NCI-H1417 treated with DMSO at 0.1 percent for 48 hours (cell line): ENCODE measurements at places on chromosomes 13 and 19.

DNA sequence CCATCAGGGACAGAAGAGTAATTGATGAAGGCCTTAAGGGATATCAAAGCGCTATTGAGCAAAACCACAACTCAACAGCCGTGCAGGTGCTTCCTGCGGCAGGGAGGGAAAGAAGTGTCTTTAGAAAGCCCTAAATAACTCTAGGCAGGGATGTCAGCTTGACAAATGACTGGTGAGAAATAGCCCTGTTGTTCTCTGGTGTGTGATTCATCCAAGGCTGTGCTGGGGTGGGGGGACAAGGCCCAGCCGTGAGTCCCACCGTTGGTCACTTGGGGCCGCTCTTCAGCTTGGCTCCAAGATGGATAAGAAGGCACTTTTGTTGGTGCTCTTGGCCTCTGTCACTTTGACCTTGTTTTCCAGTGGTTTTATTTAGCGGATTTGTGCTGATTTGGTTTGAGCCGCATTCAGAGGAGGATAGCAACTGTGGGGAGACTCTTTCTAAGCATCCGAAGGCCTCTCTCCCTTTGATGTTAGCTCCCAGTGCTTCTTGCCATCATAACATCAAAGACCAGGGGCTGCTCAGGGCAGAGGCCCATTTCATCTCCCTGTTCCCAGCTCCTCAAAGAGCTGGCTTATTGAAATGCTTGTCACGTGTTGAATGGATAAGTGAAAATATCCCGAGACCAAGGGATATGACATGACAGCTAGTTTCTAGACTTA is 130.3 kb upstream of the SERP2 start:
- DNase-seq, result no peak

GRCh38 chr19:7926727-7927604 is 1.0 kb upstream of the CTXN1 start:
- no peak for DNase-seq

GRCh38 chr19:3397266-3398022 is 31.1 kb downstream of the NFIC start:
- DNase-seq, result no peak

DNA sequence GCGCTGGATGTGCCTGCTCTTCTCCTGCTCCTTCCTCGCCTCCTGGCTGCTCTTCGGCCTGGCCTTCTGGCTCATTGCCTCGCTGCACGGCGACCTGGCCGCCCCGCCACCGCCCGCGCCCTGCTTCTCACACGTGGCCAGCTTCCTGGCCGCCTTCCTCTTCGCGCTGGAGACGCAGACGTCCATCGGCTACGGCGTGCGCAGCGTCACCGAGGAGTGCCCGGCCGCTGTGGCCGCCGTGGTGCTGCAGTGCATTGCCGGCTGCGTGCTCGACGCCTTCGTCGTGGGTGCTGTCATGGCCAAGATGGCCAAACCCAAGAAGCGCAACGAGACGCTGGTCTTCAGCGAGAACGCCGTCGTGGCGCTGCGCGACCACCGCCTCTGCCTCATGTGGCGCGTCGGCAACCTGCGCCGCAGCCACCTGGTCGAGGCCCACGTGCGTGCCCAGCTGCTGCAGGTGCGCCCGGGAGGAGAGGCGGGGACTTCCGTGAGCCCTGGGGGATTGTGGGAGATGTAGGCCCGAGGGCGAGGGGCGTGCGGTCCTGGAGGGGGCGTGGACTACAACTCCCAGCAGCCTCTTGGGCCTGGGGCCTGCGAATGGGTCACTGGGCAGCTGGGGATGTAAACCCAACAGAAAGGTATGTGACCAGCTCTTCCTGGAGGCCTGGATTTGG is 6.7 kb downstream of the KCNJ14 start:
- no peak for DNase-seq

- no peak for DNase-seq
These were observed 6.2 kb downstream of the CARD8 start for GRCh38 chr19:48249502-48250014.

- DNase-seq, result no peak
These were observed 131.9 kb upstream of the IRS2 start for GRCh38 chr13:109918179-109918711.

DNA sequence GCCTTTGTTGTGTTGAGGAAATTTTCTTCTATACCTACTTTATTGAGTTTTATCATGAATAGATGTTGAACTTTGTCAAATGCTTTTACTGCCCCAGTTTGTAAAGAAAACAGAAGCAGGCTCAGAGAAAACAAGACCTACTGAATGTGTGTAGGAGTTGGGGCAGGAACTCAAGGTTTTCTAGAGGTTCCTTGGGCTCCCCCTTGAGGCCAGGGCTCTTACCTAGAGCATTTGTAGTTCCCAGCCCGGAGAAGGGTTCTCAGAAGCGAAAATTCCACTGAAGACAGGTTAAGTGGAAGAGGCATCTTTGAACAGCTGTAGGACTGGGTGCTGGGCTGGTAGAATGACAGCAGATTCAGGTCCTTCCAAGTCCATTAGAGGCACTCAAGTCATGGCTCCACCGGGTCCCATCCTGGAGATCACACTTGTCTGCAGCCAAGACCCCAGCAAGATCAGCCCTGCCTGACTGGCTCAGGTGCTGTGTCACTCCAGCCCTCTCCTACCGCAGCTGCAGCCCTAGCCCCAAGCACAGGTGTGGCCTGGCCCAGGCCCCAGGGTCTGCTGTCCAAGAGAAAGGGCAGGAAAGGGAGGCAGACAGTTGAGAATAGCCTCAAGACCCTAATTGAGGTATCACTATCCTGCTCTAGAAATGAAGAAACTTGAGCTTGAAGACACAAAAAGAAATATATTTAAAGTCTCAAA is 425.5 kb downstream of the PCDH20 start:
- DNase-seq, result no peak

DNA sequence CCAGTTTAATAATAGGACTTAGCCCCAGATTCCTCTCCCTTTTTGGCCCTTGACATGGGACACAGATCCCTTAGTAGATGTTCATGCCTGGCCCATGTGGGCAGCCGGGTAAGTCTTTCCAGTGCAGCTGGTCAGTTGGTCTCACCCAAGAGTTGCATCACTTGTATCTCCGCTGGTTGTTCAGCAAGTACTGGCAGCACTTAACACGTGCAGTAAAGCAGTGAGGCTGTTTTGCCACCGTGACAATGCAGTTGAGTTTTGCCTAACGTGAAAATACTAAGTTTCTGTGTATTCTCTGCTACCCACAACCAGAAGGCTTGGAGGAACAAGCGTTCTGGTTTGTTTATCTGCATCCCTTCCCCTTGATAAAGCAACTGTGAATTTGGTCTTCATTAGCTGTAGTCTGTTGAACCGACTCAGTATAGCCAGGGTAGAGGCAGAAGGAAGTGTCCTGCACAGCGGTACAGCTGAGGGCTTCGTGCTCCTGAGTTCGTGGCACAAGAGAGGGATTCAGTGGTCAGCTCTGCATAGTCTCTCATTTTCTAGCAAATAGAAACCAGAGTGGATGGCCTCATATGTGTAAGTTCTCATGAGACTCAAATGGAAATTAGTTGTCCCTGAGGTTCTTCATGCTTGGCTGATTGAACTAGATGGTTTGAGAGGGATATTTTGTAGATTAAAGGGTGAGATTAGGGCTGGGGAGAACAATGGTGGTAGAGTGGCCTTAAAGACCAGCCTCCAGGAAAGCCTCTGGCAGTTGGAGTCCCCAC is 50.3 kb downstream of the ARHGEF7 start:
- DNase-seq, result no peak

DNA sequence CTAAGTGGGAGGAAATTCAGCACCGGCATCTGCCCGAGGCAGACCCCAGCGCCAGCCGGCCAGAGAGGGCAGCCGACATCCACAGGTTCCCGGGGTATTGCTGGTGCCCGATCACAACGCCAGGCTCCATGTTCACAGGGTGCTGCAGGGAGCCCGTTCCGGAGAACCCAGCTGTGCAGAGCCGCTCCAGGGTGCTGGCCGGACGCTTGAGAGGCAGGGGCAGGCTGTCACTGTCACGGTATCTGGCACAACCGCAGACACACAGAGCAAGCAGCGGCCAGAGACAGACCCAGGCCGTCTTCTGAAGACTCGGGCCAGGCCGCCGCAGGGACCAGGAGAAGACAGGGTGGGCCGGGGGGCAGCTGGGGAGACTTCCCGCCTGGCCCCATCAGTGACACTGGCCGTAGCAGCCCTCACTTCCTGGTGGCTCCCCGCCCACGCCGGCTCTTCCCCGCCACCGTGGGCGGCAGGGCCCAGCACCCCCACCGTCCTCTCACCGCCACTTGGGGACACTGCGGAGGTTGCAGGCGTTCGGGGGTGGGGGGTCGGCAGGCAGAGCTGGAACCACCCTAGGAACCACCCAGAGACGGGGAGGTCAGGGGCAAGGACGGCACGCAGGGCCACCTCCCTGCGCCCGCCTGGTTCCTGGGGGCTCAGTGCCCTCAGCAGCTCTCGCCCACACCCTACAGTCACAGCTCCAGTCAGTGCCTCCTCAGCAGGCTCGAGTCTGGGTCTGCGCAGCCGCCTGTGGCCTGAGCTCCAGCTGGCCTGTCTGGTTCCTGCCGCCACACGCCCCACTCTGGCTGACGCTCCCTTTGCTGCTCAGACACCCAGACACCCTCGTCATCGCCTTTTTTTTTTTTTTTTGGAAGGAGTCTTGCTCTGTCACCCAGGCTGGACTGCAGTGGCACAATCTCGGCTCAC is 3.8 kb downstream of the RNF126 start:
- DNase-seq, result no peak

GRCh38 chr13:79874396-79875360 is 393.7 kb downstream of the NDFIP2 start:
- no peak for DNase-seq

DNA sequence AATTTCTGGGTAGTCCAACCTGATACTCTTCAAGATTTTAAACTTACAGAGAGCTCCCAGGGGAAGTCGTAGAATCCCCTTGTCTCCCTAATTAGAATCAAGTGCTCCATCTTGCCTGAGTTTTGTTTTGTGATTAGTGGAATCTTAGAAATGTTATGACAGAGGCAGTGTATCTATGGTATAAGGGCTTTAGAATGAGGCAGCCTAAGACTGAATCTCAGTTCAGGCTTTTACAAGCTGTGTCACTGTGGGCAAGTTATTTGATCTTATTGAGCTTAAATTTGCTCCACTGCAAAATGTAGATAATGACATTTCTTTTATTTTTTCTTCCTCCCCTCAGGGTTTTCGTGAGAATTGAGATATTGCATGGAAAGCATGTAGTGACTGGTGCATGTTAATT is 215.5 kb downstream of the POSTN start:
- no peak for DNase-seq

- DNase-seq, result no peak
These were observed 3.3 kb upstream of the CEACAM7 start for GRCh38 chr19:41691268-41691970.

DNA sequence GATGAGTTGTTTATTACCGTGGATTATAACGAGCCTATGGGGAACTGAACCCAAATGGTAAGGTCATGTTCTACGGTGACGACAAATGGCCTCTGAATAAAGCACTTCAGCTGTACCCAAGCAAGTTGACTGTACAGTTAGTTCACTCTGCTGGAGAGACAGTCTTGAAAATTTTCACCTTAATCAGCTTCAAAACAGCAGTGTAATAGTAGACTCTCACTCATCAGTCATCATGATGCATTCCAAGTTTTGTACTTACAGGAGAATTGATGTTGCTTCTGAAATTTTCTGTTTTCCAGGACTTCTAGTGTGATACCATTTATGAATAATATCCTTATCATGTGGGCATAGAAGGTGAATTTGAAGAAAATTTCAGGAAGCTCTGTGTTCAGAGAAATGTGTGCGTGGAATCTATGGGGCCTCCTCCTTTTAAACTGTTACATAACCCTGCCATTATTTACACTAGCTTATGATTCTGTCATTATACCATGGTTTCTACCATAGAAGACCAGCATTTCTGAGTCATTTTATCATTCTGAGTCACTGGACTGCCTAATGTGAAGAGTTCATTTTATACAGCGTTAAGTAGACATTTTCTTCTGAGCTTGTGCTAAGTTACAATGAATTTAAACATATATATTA is 96.9 kb downstream of the WDFY2 start:
- DNase-seq, result no peak

DNA sequence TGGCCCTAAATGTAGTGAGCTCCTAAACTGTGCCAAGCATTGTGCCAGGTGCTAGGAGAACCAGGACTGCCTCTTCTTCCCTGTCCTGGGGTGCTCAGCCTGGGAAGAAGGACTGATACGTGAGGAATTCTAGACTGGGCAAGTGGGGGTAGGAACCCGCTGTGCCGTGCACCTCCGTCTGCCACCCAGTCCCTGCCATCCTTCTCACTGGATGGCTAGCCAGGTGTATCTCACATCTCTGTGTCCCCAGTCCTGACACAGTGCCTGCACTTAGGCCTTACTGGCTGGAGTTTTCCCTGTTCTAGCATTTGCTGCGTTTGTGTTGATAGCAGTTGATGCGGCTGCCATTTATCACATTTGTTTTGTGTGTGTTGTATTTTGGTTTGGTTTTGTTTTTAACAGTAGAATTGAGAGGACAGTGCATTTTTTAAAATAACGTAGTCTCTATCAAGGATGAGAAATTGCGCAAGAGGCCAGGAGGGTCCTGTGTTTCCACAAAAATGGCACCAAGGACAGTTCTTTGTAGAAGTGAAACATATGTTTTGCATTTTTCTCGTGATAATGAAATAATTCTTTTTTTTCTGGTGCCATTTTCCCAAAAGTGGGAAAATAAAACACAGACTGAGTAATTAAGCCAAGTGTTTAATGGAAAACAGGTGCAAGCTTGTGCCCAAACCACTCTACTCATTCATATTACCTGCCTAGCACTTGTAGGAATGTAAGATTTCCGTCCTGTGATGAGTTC is 4.7 kb upstream of the GPR183 start:
- no peak for DNase-seq

- no peak for DNase-seq
These were observed 9.6 kb downstream of the C19orf53 start for GRCh38 chr19:13783565-13784500.

DNA sequence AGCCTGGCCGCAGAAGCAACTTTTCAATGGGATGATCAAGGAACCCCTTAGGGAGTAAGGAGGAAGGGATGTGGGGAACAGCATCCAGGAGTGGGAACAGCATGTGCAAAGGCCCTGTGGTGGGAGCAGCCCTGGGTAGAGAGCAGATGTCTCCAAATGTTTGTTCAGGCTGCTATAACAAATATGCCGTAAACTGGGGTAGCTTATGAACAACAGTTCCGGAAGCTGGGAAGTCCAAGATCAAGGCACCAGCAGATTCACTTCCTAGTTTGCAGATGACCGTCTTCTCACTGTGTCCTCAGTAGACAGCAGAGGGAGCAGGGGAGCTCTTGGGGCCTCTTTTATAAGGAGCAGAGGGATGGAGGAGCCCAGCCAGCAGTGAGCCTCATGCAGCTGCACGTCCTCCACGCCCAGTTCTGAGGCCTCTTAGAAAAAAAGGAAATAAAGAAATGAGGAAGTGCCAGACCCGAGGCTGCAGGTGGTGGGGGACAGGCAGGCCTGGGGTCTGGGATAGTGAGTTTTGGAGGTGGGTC is 4.2 kb upstream of the LRRC25 start:
- no peak for DNase-seq

DNA sequence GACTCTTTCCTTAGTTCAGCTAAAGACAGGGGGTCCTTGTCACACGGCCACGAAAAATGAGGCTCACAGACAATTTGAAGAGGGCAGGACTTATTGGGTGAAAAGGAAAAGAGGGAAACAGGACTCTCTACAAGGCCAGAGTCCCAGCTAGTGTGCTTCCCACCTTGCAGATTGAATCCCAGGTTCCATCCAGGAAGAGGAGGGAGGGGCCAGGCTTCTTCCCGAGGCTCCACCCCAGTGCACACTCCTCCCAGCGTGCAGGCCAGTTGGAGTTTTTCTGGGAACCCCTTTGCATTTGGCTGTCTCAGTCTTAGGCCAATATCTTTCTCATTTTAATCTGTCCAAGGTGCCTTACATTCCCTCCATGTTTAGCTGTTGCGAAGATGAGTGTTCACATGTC is 106.8 kb downstream of the DNAJC3 start:
- DNase-seq, result no peak

- no peak for DNase-seq
These were observed 678.0 kb upstream of the SPRY2 start for GRCh38 chr13:81018936-81019335.

- DNase-seq, result no peak
These were observed 82.6 kb downstream of the NUFIP1 start for GRCh38 chr13:44906713-44907112.
